Stimulated activated CD4-positive, alpha-beta T cell treated with anti-CD3 and anti-CD28 coated beads, Interleukin-4, amount 100 ng/mL, for 4 hours (primary cell): ENCODE measurements at places on chromosomes 1 and 21.

DNA sequence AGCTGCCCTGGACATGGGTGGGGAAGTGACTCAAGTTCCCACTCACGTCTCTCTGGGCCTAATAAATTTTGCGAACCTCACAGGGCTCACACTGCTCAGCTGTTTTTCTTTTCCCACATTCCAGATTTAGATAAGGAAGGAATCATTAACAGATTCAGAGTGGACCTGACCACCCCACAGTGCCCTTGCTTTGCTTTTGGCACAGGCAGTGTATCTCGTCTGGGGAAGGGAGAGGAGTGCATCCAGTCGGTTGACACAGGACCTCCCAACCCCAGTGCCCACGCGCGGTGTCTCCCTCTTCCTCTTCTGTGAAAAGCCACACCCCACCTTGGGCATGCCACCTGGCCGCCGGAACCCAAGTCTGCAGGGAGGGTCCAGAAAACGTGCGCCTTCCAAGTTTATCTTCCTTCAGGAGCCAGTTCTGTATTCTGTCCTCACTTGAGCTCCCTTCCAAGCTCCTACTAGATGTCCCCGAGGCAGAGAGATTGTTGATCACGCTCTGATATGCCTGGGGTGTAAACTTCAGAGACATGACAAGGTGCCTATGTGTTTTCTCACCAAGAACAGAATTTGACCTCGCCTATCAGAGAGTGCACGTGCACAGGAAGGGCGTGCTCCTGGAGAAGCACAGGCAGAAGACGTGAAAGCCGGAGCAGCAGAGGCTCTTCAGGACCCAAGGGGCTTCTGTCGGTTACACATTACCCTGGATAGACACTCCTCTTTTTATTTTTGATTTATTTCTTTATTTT is 9.5 kb upstream of the SLC2A5 start:
- DNase-seq = no peak

GRCh38 chr1:179937668-179938254 is 16.8 kb upstream of the CEP350 start:
- no peak for DNase-seq

- DNase-seq = no peak
These were observed 168.1 kb upstream of the EDN2 start for GRCh38 chr1:41652384-41653265.

DNA sequence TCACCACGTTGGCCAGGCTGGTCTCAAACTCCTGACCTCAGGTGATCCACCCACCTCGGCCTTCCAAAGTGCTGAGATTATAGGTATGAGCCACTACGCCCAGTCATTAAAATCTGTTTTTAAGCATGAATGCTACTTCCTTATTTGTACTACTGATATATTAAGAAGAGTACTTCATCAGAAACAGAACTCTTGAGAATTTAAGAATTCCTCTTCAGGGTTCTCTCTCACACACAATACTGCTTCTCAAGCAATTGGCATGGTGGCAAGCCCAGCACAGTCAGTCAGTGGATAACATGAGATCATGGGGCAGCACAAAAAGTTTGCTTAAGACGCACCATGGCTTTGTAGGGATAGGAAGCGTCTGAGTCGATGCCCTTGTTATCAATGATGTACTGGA is 14.1 kb downstream of the CTSS start:
- DNase-seq = no peak

DNA sequence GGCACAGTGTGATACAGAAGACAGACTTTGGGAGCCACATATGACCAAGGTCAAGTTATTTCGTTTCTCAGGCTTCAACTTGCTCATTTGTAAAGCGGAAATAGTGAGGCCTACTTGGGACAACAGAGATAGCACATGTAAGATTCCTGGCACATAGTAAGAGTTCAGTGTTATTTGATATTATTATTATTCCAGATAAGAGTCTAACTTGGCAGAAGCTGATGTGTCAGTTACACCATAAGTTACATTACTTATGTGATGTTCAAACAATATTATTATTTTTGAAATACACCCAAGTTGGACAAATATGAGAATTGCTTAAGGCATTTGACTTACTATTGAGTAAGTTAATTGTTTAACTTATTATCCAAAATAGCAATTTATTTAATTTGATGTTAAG is 10.2 kb upstream of the CYP4X1 start:
- DNase-seq = no peak

GRCh38 chr1:154975409-154976059 is 1.1 kb downstream of the CKS1B start:
- DNase-seq = peak; percentile 50

GRCh38 chr1:42738678-42739226 is 1.3 kb downstream of the CLDN19 start:
- DNase-seq = no peak

DNA sequence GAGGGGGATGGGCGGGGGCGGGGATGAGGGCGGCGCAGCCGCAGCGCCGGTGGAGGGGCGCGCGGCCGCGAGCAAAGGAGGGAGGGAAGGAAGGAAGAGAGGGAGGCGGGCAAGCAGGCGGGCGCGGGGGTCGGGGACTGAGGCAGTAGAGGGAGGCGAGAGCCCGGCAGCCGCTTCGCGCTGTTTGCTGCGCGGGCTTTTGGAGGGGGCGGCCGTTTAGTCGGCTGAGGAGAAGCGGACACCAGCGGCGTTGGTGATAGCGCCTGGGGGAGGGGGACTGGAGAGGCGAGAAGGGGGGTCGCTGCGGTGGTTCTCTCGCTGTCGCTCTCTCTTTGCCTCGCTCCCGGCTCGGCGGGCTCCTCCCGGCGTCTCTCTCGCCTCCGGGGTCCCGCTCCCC is at the start of gene HS2ST1:
HS2ST1 (plus strand) TSS at position 35 of the 397 bp plus-strand sequence.
- no peak for DNase-seq

- no peak for DNase-seq
These were observed at the start of gene PLEKHG5 for GRCh38 chr1:6491480-6491962. TSS of gene PLEKHG5 (minus strand) at chr1:6491667. CDS start at chr1:6477571, 14,096 bp downstream.
